Stimulated activated CD4-positive, alpha-beta T cell treated with anti-CD3 and anti-CD28 coated beads, Interleukin-15, amount 100 ng/mL, for 1 hour (primary cell): ENCODE measurements at places on chromosomes 6 and 20.

DNA sequence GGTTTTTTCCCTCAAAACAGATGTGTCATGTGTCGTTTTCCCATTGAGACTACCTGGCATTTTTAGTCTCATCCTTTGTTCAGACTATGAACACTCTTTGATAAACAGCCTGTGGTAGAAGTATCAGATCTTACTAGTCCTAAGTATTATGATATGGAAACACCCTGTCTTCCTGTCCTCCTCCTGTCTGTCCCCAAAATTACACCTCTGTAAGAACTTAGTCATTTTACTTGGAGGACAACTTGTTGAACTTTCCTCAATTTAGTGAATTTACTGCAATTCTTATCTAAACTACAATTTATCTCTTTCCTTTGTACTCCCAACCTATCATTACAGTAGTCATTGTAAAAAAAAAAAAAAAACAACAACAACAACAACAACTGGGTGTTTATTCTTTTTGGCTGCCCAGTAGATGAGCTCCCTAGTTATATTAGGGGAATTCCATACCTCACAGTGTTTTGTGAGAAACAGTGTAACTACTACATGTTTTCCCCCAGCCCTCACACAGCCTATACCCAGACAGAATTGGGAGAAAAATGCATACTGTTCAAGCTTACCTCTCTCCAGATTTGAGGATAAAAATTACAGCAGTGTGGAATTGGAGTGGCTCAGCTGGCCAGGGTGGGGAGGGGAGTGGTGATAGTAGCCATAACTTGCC, 18.5 kb upstream of the ERVFRD-1 start:
- no peak for DNase-seq

GRCh38 chr6:38153076-38153797, 333.7 kb downstream of the ZFAND3 start:
- no peak for DNase-seq

DNA sequence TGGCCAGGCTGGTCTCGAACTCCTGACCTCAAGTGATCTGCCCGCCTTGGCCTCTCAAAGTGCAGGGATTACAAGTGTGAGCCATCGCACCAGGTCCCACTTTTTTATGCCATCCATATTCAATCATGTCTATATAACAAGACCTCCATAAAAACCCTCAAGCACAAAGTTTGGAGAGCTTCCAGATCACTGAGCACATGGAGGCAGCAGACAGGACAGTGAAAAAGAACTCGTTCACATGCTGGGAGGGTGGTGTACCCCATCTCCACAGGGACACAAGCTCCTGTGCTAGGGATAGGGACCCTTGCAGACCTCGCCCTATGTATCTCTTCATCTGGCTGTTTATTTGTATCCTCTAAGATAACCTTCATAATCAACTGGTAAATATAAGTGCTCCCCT, 30.3 kb downstream of the KIF13A start:
- no peak for DNase-seq

- no peak for DNase-seq
These were observed 286.1 kb upstream of the GJE1 start for GRCh38 chr6:141846639-141847038.

DNA sequence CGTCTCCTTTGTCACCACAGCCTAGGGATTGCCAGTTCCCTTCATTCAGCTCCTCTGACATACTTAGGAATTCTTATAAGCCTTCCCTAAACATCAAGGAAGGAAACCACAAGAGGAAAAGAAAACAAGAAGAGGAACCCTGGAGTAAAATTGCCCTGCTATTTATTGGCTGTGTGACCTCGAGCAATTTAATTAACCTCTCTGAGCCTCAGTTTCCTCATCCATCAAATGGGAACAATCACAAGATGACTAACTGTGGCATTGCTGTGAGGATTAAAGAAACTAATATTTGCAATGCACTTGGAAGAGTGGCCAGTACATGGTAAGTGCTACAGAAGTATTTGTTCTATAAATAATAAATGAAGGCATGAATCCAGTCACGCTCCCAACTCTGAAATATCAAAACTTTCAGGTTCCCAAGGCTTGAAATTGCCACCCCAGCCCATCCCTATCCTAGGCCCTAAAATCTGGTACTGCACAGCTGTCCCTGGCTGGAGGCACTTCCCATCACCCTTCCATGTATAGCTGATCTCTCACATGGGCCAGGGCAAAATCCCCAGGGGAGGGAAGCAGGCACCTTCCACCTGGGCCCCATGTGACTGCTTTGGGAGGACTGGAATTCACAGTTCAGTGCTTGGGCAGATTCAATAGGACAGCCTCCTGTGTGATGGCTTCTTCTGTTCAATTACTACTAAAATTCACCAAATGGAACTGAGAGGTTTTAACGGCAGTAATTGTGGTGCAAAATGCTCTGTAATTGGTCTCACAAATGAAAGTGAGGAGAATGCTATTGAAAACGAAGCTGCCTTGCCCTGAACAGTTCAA, 78.0 kb upstream of the MAFB start:
- no peak for DNase-seq

DNA sequence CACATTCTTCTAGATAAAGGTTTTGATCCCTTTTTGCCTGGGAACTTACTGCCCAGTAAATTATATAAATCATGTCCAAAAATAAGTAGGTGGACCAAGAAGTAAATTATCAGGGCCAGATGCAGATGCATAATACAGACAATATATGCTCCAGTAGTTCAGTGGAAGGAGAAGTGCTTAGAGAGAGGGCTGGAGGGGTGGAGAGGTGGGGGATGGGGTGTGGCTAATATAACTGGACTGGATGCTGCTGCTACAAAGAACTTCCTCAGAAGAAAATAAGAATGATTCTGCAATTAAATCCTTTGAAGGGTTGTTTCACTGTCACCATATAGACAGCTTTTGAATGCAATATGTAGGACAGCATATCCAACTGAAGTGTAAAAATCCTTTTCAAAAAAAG, 14.8 kb upstream of the TFAP2D start:
- no peak for DNase-seq

- no peak for DNase-seq
These were observed 31.0 kb upstream of the BHLHE23 start for GRCh38 chr20:63037669-63038268.

DNA sequence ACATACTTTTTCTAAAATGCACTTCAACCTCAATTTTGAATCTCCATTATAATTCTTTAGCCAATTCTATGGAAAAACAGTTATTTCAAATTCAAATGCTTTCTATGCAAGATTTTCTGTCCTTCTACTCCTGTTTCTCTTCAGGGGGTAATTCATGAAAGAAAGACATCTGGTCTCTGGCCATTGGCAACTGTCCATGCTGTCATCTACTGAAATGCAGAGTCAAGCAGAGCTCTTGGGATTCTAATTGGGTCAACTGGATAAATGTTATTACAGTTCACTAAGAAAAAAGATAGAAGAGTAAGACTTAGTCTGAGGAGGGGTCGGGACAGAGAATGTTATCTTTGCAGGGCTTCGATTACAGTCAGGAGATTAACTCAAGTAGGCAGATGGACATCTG, 22.0 kb upstream of the BMP5 start:
- no peak for DNase-seq

- DNase-seq = no peak
These were observed 296.1 kb upstream of the FOXQ1 start for GRCh38 chr6:1015825-1016224.

DNA sequence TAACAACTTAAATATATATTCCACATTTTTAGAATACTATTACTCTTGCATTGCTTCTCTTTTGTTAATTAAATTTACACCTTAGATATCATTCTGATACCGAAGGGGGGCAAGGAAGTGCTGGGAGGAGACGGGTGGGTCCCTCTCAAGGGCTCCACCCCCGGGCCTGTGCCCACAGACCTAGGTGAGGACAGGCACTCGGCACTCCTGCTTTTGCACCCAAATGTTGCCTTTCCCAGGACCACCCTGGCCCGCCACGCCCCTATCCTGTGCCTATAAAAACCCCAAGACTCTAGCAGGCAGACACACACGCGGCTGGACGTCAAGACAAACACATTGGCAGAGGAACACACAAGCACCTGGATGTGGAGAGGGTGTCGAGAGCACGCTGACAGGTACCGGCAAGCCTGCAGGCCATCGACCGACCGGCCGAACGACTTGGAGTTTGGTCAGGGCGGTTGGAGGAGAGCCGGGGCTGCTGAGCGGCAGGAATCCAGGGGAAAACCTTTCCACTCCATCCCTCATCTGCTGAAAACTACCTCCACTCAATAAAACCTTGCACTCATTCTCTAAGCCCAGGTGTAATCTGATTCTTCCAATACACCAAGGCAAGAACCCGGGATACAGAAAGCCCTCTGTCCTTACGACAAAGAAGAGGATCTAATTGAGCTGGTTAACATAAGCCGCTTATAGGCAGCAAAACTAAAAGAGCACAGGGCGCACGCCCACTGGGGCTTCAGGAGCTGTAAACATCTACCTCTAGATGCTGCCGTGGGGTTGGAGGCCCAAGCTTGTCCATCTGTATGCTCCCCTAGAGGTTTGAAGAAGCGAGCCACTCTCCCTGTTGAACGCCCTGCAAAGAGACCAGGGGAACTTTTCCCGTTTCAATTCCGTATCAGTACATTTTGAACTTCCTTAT, 197.4 kb upstream of the PRSS16 start:
- no peak for DNase-seq

- no peak for DNase-seq
These were observed 9.2 kb downstream of the SOX12 start for GRCh38 chr20:334578-334977.

GRCh38 chr6:118333772-118334171, 214.3 kb upstream of the PLN start:
- DNase-seq = no peak

GRCh38 chr6:131062241-131063027, 611 bp downstream of the EPB41L2 start:
- DNase-seq = no peak

DNA sequence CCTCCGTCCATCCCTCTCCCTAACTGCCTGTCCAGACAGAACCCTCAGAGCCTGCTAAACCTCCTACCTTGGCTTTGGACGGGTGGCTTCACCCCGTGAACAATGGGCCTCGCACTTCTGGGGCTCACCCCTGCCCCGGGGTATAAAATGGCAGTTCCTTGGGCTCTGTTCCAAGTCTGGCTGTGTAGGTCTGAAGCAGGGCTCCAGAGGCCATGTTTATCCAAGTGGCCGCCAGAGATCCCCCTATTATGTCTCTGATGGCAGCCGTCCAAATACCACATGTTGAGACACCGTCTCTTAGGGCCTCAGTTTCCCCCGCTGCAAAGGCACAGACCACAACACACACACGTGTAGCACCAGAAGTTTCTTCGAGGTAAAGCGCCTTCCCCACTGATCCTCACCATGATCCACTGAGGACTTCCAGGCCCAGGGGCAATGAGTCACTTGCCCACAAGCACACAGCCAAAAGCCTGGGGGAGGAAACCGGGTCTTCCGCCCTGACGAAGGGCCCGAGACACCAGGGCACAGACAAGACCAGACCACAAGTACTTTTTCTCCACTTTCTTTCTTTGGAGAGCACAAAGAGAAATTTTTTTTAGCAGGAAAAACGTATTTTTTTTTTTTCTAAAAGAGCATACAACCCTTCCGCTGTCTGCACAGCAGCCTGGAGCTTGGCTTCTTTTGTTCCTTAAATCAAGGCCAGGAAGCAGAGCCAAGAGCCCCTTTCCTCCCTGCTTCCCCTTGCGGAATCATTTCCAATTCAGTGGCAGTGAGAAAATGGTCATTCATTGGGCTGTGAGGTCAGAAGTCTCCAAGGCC, 11.8 kb downstream of the CPNE5 start:
- DNase-seq = no peak

DNA sequence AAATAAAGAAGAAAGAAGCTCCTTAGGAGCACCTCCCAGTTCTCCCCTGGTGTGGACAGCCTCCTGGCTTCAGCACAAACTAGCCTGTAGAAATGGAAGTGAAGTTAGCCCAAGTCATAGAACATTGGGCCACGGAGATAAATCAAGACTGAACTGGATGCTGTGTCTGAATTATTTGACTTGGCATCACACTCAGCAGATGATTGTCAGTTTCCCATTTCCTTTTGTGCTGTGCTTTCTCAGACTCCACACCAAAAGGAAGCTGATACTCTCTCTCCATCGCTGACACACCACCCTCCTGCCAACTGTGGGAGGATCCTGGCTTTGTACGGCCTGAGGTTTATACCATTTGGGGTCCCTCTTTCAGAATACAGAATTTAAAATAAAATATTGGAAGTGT, 209.8 kb downstream of the TFAP2A start:
- no peak for DNase-seq

GRCh38 chr20:25508083-25508770, 77.1 kb downstream of the NINL start:
- DNase-seq = no peak

DNA sequence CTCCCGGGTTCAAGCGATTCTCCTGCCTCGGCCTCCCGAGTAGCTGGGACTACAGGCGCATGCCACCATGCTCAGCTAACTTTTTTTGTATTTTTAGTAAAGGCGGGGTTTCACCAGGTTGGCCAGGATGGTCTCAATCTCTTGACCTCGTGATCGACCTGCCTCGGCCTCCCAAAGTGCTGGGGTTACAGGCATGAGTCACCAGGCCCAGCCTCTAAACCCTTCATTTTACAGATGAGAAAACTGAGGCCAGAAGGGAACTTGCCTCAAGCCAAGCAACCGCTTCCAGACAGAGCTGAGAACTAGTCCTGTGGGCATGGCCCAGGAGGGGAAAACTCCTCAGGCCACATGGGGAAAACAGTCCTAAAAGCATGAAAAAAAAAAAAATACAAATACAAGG, 47.1 kb downstream of the ZMYND8 start:
- no peak for DNase-seq

GRCh38 chr6:53059648-53060589, 5.3 kb upstream of the FBXO9 start:
- DNase-seq = no peak

GRCh38 chr6:105620878-105621277, 218.0 kb upstream of the PREP start:
- no peak for DNase-seq

DNA sequence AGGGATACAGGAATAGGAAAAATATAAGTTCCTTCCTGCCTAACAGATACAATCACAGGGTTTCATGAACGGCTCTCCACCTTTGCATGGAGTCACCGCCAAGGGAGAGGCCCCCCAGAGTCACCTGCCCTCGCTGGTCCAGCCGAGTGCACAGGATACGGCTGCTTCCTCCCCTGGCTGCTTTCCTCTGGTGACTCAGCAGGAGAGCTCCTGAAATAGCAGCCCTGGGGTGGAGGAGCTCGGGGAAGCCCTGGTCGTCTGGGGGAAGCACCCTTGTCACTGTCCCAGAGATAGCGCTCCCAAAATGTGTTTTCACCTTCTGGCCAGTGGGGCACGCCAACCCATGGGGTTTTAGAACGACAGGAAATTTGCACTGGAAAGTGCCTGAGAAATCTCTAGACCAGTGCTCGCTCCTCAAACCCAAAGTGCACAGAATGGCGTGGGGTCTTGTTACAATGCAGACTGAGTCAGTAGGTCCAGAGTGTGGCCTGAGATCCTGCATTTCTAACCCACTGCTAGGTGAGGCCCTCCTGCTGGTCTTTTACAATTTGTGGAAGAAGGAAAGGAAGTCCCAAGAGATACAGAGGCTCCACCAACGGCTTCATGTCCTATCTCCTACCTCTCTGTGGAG, 35.9 kb upstream of the FAM50B start:
- DNase-seq = no peak

GRCh38 chr6:130027948-130028347, 9.6 kb downstream of the L3MBTL3 start:
- no peak for DNase-seq
